Stromal cell of bone marrow (primary cell): ENCODE measurements at places on chromosomes 3 and 15.

DNA sequence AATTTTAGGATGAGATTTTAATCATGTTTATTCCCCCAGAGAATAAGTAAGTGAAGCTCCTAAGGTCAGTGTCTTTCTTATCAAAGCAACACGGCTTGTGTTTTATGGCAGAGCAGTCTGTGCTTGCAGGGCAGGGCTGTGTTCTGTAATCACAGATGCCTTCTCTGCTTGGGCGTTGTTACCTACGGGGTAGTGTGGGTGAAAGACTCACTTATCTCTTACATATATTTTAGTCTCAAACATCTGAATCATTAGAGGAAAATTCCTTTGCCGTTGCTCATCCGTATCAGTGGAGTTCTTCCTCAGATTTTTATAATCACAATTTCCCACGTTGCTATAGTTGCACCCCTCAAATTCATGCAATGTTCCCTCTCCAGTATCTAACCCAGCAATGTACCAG is 271.7 kb upstream of the MEIS2 start:
- no peak for DNase-seq

DNA sequence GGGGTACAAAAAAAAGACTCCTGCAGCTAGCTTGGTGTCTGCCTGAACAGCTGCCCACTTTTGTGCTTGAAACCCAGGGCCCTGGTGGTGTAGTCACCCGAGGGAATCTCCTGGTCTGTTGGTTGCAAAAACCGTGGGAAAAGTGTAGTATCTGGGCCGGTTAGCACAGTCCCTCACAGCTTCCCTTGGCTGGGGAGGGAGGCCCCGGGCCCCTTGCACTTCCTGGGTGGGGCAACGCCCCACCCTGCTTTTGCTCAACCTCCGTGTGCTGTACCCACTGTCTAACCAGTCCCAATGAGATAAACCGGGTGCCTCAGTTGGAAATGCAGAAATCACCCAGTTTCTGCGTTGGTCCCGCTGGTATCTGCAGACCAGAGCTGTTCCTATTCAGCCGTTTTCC is 211.7 kb upstream of the ZPLD1 start:
- no peak for DNase-seq

DNA sequence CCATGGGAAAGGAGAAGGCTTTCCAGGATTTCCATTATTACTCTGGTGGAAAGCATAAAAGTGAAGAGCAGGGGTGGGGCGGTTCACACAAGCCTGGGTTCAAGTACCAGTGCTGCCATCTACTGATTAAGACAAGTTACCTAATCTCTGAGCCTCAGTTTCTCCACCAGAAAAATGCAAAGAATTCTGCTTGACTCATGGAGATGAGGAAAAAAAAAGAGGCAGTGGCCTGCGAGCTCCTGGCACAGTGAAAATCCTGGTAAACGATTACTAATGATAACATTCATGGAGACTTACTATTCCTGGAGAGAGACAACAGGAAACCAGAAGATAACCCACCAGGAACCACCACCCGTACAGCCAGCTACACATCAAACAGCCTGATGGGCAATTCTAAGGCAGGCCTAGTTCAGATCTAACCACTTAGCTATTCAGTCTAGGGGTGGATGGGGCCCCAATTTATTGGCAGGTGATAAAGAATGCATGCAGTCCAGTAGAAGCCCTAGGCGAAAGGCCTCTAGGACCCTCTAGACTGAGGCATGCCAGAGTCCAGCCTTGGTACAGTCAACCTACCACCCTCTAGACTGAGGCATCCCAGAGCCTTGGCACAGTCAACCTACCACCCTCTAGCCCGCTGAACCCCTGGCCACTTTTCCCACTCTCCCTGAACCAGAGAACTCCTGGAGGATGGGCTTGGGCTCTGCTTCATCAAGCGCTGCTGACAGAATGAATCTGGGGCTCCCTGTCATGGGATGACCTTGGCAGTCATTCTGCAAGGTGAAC is 2.5 kb downstream of the AMOTL2 start:
- DNase-seq, result no peak

GRCh38 chr3:122031123-122031468 is 9.0 kb upstream of the ILDR1 start:
- DNase-seq, result no peak

GRCh38 chr3:135622215-135622614 is 343.3 kb upstream of the PPP2R3A start:
- no peak for DNase-seq

GRCh38 chr15:71115567-71116351 is 488 bp downstream of the THSD4 start:
- DNase-seq, result no peak

DNA sequence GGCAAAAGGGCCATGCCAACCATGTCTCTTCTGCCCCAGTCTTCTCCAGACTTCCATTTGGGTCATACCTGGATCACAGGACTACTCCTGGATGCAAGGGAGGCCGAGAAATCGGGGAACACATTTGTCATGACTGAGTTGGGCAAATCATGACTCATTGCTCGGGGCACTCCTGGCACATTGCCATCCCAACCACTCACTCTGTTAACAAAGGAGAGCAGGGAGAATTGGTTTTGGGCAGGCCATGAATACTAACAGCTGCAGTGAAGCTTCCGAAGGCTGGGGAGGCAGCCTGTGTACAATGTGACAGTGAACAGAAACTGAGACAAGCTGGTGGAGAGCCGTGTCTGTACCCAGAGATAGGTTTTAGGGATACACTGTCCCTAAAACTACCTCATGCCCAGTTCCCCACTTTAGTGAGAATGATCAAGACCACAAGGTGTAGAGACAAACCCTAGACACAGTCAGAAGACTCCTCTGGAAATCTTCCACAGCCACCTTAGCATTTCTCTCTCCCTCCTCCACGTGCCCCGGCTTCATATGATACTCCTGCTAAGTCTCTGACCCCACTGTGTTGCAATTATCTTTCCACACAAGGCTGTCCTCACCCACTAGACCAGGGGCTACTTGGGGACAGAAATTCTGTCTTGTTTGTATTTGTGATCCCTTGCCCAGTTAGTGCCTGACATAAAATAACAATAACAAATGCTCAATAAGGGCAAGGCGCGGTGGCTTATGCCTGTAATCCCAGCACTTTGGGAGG is 10.5 kb upstream of the BUB1B start:
- DNase-seq, result peak; percentile 40

DNA sequence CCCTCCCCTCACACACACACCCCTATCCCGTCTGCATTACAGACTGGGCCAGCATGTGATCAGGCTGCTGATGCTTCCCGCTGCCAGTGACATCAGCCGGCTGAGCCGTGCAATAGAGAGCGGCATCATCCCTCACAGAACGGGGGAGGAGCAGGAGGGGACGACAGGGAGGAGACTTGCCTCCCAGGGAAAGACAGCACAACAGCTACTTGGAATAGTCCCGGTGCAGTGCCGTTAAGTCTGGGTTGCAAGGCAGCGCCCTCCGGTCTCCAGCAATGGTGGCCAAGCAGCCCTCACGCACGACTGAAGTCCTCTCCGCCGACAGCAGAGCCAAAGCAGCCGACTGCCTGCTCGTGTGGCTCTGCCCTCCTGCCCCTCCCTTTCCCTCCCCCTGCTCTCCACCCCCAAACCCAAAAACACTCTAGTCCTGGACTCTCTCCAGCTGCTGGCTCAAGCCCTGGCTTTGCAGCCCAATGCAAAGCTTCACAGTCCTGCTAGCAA is 31.5 kb upstream of the RPS17 start:
- peak; percentile 85 for DNase-seq

DNA sequence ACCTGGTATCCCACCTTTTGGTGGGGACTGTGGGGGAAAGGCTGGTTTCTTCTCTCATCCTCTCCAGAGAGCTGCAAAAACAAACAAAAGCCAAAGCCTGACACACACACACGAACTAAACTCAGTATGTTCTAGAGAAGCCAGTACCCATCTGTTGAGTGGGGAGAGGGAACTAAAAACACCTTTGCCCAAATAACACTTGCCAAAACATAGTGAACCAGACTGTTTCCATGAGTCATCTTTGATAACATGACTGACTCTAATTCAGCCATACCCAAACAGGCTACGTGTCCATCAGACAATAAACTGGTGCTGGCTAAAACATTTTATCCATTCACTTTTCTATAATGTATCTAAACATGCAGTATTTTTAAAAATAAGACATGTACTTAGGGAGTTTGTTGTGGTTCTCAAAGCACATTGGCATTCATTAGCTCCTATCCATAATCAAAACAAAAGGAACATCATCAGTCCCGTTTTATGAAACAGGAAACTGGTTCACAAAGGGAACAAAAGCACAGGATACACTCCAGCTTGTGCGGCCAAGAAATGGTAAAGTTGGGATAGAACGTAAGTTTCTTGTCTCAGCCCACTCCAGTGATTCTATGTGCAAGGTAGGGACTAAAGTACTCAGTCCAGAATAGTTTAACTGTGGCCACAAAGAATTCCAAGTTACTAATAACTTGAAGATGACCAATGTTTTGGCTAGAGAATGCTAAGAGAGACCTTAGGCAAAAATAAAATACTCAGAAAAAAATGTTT is 16.1 kb downstream of the LYSMD2 start:
- no peak for DNase-seq
